ENCODE measurements at places on chromosomes 6 and 20. TPM values are rescaled to one million over a fixed set of nuclear protein-coding genes. Genes with fewer than 3 reads are reported as not detected.

Gene GNAS-AS1
- not detected for total RNA-seq

Gene NHSL1
- total RNA-seq = 15.4 TPM

Gene PAK5
- not detected for total RNA-seq

Gene ZNF341
- 4.9 TPM for total RNA-seq

Gene LCA5
- total RNA-seq = 2.0 TPM

Gene MDC1
- total RNA-seq = 75.8 TPM

Gene KHDC1L
- total RNA-seq = 5.4 TPM

Gene MYLK4
- total RNA-seq = 0.27 TPM

Gene RAET1L
- total RNA-seq = 1.5 TPM

Gene ZNF165
- total RNA-seq = 11.2 TPM

Gene CST8
- total RNA-seq = not detected

Gene HLA-E
- total RNA-seq = 108 TPM

Gene SLC2A10
- total RNA-seq = 0.05 TPM

Gene ANKRD6
- 9.9 TPM for total RNA-seq

Gene FGD2
- 0.10 TPM for total RNA-seq

Gene HLA-DQB1
- total RNA-seq = 2.1 TPM

Gene HS3ST5
- not detected for total RNA-seq

Gene TNXB
- total RNA-seq = 8.5 TPM

Gene LINC00237
- total RNA-seq = not detected

Gene L3MBTL1
- 21.6 TPM for total RNA-seq

Gene WFDC2
- total RNA-seq = 1.1 TPM

Gene RBPJL
- total RNA-seq = not detected

Gene CABLES2
- total RNA-seq = 8.9 TPM

Gene HFE
- total RNA-seq = 9.8 TPM

Gene ARHGAP40
- total RNA-seq = 3.4 TPM

Gene ADAM33
- total RNA-seq = not detected

Gene CLVS2
- total RNA-seq = not detected

Gene ZBP1
- total RNA-seq = not detected

Gene PTGIS
- total RNA-seq = 0.25 TPM

Gene TRIM10
- 0.98 TPM for total RNA-seq

Gene TMEM14A
- total RNA-seq = 51.5 TPM

Gene CTSZ
- total RNA-seq = 100 TPM

Gene CDKN1A
- total RNA-seq = 179 TPM

Gene CD164
- total RNA-seq = 171 TPM

Gene CTCFL
- total RNA-seq = 0.34 TPM

Gene HLA-DRB5
- not detected for total RNA-seq

Gene HUS1B
- total RNA-seq = 0.76 TPM

Gene INSM1
- total RNA-seq = 0.07 TPM

Gene LAMA2
- total RNA-seq = 8.2 TPM

Gene SAMD5
- total RNA-seq = 4.0 TPM

Gene RPS6KA2
- total RNA-seq = 8.5 TPM

Gene FKBP1C
- total RNA-seq = 1.6 TPM

Gene CNR1
- not detected for total RNA-seq

Gene RAB32
- total RNA-seq = not detected

Gene SCAND1
- 46.2 TPM for total RNA-seq

Gene ZC2HC1B
- not detected for total RNA-seq

Gene HTR1B
- total RNA-seq = 0.74 TPM

Gene PARD6B
- total RNA-seq = 41.3 TPM

Gene PRSS16
- 14.5 TPM for total RNA-seq

Gene DEFB124
- total RNA-seq = not detected
